SK-MEL-5 (cell line): ENCODE measurements at places on chromosomes 1 and 21. TPM values are rescaled to one million over a fixed set of nuclear protein-coding genes. Genes with fewer than 3 reads are reported as not detected.

LCE1D gene
- total RNA-seq, result not detected in 2 replicates

METTL18 gene
- total RNA-seq, result 13.6 and 17.0 TPM in 2 replicates

GRCh38 chr1:203871114-203871880 is 9.9 kb downstream of the SNRPE start:
- peak; percentile 82 for DNase-seq

- no peak for DNase-seq
Observed at GRCh38 chr1:160797271-160797709, 1.3 kb downstream of the LY9 start.

GRCh38 chr1:5742032-5742431 is 250.2 kb downstream of the NPHP4 start:
- DNase-seq, result no peak

HRNR gene
- not detected in 2 replicates for total RNA-seq

DNA sequence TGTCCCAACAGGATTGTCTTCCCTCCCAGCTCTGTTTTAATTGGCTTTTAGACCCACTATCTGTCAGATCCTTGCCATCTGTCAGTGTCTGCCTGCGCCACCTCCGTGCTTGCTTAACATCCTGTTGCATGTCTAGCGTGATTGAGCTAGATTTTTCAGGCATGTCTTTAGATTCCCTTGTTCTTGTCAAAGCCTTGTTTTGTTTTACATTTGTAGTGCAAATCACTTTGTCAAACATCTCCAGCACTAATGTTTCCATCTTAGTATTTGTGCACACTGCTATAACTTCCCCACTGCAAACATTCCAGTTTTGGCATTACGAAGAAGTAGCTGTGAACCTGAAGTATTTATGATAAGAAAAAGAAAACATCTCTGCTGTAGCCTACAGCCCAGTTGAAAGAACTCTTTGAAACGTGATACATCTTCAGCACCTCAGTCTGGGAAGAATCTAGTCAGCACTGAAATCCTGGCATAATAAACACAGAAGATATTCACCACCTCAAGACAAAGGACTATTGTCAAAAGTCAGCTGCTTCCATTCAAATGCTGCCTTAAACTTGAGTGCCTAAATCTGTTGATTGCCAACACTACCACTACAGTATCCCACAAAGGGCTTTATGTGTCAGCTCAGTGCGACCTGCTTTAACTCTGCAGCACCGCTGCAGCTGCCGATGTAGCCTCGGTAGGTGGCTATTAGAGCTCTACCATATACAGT is 105.0 kb downstream of the FNBP1L start:
- peak; percentile 99 for DNase-seq

DNA sequence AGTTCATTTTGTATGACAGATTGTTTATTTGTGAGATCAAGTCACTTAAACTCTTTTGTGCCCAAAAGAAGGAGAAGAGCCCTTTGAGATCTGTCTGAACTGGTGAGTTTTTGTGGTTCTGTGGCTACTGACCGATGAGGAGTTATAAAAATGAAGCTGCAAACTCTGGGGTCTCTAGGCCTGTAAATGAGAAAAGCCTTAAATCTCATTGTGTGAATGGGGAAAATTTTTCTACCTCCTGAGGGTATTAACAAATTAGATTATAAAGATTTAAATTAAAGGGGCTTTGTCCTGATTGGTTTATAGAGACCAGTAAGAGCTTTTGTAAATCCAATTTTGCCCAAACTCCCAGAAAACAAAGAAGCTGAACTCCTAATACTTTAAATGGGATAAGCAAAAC is 9.7 kb upstream of the KLF17 start:
- DNase-seq, result no peak

DNA sequence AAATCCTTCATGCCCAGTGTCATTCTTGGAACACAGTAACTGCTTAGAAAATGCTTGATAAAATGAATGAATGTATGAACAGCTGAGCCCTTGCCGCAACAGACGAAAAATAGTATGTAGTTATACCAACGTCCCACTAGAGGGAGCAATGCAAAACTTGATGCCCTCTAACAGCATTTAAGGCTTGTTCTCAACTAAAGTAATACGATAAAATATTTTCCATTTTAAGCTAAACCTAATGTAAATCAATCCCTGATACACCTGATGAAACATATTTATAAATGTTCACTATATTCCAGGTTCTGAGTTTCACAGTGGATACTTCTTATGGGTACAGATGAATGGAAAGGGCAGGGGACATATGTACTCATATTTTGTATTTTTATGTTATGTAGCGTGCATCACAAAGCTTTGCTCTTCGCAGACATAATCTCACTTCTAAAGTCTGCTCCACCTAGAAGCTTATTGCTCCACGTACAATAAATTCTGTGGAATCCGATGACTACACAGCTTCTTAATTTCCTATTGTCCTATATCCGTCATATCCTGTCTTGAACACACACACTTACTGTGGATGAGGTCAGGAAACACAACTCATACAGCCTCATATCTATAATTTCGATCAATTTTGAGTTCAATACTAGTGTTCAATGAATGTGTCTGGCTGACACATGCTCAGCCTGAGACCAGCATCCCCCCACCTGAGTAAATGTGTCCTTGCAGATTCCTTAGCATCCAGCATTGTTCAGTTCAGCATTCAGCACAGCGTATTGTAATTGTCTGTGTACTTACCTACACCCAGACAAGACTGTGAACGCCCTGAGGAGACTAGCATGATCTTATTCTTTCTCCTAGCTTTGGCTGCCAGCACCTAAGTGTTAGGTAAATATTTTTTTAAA is 4.4 kb upstream of the UTP25 start:
- DNase-seq, result peak; percentile 69

ICOSLG gene
- 0.05 and 0.29 TPM in 2 replicates for total RNA-seq
